Activated CD4-positive, alpha-beta T cell treated with anti-CD3 and anti-CD28 coated beads for 36 hours (primary cell): ENCODE measurements at places on chromosomes 5 and 9. TPM values are rescaled to one million over a fixed set of nuclear protein-coding genes. Genes with fewer than 3 reads are reported as not detected.

EFNA5 gene
- total RNA-seq = not detected

FBLL1 gene
- total RNA-seq = not detected

FABP6 gene
- not detected for total RNA-seq

MARVELD2 gene
- total RNA-seq = 0.30 TPM

PCDHGC5 gene
- total RNA-seq = not detected

QRFP gene
- not detected for total RNA-seq

FCN1 gene
- not detected for total RNA-seq

PRSS3 gene
- not detected for total RNA-seq

IFNA2 gene
- total RNA-seq = not detected

CKMT2 gene
- total RNA-seq = not detected

AUH gene
- 30.8 TPM for total RNA-seq

DIPK1B gene
- total RNA-seq = 0.25 TPM

CDC20B gene
- not detected for total RNA-seq

WDR38 gene
- total RNA-seq = not detected

PTRH1 gene
- total RNA-seq = 15.1 TPM

DAB2 gene
- 0.05 TPM for total RNA-seq

BRINP1 gene
- total RNA-seq = not detected

MTX3 gene
- 11.9 TPM for total RNA-seq

TMEM215 gene
- not detected for total RNA-seq

NUTM2G gene
- total RNA-seq = not detected

CA9 gene
- 2.9 TPM for total RNA-seq
